ENCODE measurements at places on chromosomes 6 and 20.

DNA sequence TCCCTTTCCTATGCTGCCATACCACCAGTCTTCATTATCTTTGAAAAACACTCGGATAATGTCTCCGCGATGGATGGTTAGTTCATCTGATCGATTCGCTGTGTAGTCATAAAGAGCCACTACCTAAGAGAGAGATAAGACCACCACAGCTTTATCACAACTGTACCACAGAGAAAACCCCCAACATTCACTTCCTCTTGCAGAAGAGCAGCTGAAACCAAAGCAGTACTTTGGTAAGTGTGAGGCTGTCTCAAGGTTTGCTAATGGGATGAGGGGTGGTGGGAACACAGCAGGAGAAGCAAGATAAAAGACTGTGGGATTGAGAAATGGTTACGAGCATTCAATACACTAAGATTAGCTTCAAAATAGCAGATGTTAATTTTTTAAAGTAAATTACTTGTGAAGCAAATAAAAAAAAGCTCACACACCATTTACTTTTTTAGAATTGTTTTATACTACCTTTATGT lies 142.1 kb downstream of the MYB start:
- no peaks in the 10 kb centered on the region for H3K4me1 ChIP-seq
- no peaks in the 10 kb centered on the region for H3K27me3 ChIP-seq
- H3K36me3 ChIP-seq: no peaks in the 10 kb centered on the region
- no peak overlapping the region for H3K4me3 ChIP-seq

- H3K36me3 ChIP-seq: peaks cover 54% of the 10 kb centered on the region
- no peak overlapping the region for H3K4me3 ChIP-seq
- H3K4me1 ChIP-seq: peaks cover 6% of the 10 kb centered on the region
- no peaks in the 10 kb centered on the region for H3K27me3 ChIP-seq
- peak; percentile 90 for DNase-seq
Measured at GRCh38 chr20:45419188-45420091, 3.5 kb downstream of the PIGT start.

GRCh38 chr6:169520104-169520503 lies 181.7 kb downstream of the WDR27 start:
- H3K4me3 ChIP-seq: no peak overlapping the region
- H3K27me3 ChIP-seq: no peaks in the 10 kb centered on the region
- no peak for DNase-seq
- H3K4me1 ChIP-seq: no peaks in the 10 kb centered on the region

DNA sequence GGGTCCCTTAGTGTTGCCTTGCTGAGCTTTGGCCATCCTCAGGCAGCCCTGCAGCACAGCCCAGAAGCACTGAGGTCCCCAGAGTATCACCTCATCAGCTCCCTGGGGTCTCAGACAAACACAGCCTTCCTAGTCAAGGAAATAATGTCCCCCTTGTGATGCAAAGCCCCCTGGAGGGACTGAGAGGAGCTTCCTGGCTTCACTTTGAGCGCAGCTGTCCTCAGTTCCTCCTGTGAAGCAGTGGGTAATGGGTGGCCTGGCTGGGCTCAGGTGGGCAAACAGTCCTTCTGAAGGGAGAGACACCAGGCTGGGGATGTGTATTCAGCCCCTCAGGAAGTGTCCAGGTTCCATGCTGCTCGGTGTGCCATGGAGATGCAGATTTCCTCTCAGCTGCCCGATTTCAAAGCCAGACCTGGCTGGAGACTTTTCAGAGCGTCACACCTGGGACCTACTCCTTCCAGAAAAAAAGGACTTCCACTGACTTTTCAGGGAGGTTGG lies 79.2 kb upstream of the FOXA2 start:
- H3K4me1 ChIP-seq: no peaks in the 10 kb centered on the region
- no peaks in the 10 kb centered on the region for H3K36me3 ChIP-seq
- no peak overlapping the region for H3K4me3 ChIP-seq
- no peak overlapping the region for H3K27ac ChIP-seq
- DNase-seq: no peak

GRCh38 chr6:112321322-112321721 lies 25.8 kb upstream of the RFPL4B start:
- H3K27me3 ChIP-seq: no peaks in the 10 kb centered on the region
- DNase-seq: no peak
- no peak overlapping the region for H3K27ac ChIP-seq
- no peaks in the 10 kb centered on the region for H3K4me1 ChIP-seq
- H3K4me3 ChIP-seq: no peak overlapping the region
- H3K36me3 ChIP-seq: no peaks in the 10 kb centered on the region
